ENCODE measurements at places on chromosomes 3 and 15.

- no peak for DNase-seq
Observed at GRCh38 chr3:100647657-100648056, 38.3 kb downstream of the ADGRG7 start.

DNA sequence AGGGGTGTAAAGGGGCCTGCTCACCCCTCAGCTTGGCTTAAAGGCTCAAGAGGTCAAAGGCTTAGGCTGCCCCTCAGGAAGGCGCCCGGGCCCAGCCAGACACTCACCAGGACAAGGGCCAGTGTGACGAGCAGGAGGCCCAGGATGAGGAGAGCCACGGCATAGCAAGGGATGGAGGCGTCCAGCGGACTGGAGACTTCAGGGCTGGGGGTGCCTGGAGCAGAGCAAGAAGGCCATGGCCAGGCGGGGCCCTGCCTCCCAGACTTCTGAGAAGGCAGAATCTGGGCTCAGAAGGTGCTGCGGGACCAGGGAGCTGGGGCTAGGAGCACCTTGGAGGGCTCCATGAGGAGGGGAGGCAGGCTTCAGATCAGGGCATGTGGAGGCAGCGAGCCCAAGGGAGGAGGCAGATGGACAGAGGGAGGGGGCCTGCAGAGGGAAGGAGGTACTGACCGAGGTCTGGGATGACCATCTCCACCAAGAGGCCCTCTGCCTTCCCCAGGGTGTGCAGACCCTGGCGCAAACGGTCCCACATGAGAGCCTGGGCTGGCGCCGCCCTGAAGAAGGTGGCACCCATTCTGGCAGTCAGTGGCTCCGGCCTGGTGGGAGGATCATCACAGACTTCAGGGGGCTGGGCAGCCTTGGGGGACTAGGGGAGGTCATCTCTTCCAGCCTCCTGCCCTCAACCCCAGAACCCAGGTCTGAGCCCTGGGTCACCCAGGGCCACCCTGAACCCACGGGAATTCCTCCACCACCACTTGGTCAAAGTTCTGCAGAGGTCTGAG, 24.5 kb downstream of the C15orf39 start:
- DNase-seq: no peak

DNA sequence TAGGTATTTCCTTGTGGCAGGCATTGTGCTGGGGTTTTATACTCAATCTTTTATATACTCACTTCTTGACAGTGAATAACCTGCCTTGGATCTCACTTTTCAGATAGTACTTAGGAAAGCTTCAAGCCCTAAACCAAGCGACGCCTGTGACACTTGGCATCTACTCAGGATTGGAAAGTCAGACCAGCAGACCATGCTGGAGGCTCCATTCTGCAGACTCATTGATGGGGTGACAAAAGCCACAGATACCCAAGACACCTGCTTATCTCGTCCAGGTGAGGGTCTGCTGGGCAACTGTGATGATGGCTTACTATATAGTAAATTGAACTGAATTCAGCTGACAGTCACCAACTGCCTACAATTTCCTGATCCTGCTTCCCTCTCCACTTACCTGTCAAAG, 79.4 kb upstream of the MRPS22 start:
- no peak for DNase-seq

GRCh38 chr3:128337305-128337704, 129.4 kb downstream of the DNAJB8 start:
- DNase-seq: no peak

DNA sequence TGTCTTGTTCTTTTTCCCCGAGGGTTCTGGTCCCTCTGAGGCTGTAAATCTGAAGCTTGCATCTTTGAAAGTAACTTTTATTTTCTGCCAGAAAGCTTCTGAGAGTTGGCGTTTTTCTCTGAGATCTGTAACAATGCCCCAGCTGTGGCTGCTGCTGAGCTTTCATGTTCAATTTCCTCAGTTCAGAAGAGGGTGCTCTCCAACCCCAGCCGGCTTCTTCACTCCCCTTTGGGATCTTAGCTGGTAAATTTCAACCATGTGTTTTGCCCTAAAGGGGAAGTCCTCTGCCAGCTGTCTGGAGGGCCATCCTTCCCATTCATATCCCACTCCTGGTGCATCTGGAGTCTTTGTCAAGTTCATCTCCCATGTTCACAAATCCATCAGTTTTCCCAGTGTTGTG, 18.3 kb upstream of the CFAP100 start:
- DNase-seq: peak; percentile 23

- DNase-seq: no peak
Observed at GRCh38 chr3:197407526-197407925, 109.1 kb upstream of the DLG1 start.

DNA sequence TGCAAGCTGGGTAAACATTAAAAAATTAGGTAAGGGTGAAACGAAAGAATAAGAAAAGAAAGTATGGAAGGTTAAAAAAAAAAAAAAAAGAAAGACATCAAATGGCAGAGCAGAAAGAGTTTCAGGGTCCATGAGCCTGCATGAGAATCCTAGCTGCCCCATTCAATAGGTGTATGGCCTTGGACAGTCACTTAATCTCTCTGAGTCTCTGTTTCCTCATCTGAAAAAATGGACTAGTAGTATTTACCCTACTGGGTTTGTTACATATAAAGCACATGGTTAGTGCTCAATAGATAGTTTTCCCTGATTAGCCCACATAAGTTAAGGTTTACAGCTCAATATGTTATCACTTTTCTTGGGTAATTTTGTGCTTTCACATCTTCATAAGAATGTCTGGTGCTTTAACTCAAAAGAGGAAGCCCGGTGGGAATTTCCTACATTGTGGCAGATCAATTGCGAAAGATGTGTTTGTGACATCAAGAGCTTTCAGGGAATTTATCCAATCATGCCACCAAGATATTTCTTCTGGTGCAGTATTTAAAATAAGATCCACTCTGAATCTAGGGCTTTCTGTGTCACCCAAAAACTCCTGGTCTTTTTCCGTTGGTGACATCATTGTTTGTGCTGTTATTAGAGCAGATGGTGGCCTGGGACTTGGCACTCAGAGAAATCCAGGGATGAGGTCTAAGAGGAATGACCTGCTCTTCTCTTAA, 57.2 kb upstream of the UBE2E1 start:
- DNase-seq: peak; percentile 82

- DNase-seq: peak; percentile 30
Observed at GRCh38 chr3:81622395-81622794, 139.1 kb downstream of the GBE1 start.
